CD4-positive, alpha-beta T cell treated with Interleukin-17A for 1 hour (primary cell): ENCODE measurements at places on chromosomes 2 and 18.

DNA sequence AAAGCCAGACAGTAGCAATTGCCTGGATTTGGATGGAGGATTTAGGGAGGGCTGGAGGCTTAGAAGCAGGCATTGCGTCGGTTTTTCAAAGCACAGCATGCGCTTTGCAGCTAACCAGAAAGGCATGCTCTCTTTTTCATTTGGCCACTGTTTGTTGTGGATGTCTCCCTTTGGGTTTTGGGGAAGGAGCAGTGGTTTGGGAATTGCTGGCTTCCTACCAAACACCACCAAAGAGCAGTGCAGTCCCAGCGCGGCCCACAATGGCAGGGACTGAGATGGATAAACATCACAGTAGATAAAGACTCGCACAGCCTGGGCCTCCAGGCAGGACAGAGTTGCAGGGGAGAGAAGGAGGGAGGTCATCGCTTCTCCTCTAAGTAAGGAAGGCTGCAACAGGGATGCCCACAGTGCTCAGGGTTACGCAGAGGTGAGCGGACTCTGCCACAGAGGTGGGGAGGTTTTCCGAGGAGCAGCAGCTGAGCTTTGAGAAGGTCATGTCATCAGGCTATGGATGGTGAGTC is 148.5 kb downstream of the MYT1L start:
- DNase-seq, result no peak

DNA sequence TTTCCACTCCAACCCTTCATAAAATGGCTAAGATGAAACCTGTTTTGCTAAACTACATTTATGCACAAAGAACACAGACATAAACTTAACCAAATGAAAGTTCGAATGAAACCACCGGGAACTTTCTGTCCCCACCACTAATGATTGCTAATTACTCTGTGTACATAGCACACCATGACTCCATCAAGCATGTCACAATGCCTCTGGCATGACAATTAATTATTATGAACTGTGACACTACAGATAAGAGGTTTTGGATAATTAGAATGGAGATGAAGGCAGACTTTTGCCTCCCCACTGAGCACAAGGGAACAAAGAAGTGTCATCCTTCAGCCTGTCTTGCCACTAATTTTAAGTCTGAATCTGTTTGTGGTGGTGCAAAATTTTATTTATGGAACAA is 1.5 kb downstream of the DAPL1 start:
- no peak for DNase-seq

- DNase-seq, result no peak
Measured at GRCh38 chr18:62343316-62343715, 18.2 kb downstream of the TNFRSF11A start.

DNA sequence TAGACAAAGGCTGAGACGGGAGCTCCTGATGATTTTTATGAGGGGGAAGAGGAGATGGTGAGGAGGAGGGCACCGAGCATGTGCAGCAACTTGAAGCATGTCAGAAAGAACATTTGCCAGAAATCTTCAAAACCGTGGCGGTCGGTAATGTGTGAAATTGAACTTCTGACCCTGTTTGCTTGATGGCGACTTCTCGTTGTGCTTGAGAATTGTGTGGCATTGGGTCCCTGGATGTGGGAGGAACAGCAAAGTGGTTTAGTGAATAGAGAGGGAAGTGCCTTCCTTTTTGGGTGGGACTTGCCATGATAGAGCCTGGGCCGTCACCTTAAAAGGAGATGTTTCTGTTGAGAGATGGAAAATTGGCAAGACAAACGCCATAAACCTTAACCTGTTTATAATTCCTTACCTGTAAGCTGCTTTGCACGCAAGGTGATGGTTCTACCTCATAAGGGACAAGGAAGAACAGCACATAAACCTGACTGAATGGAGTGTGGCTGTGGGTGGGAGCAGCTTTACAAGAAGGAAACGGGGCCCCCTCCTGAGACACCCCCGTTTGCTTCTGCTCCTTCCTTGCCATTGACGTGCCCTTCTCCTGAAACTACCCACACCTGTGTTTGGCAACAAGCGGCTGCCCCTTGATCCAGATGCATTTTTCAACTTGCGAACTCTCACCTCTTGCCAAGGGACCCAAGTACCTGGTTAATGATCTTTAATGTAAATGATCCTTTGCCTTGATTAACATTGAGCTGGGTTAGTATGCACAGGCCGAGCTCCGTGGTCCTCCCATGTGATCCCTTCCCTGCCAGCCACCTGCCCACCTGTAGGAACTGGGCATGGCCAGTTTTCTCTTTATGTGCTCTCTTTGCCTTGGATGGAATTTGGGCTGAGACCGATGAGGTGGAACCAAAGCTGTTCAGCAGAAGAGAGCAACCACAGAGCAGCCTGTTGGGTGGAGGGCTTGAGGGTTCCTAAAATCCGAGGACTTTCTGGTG is 153.2 kb downstream of the NEDD4L start:
- DNase-seq, result no peak

DNA sequence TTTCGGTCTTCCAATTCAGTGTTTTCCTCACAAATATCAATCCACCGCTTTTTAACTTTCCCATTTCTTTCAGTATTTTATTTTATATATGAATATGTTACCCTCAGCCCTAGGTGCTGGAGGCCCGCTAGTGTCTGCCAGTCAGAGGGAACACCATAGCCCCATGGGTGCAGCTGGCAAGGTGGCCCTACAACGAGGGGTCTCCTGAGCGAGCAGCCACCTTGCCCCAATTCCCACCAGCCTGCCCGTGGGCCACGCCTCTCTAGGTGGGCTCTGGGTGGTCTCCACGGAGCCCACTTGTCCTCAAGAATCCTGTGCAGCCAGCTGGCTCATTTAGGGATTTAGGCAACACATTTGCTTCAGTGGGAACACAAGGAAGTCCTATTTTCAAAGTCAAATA is 72.5 kb upstream of the RGPD5 start:
- no peak for DNase-seq

GRCh38 chr2:39154944-39155343 is 34.1 kb upstream of the SOS1 start:
- no peak for DNase-seq

DNA sequence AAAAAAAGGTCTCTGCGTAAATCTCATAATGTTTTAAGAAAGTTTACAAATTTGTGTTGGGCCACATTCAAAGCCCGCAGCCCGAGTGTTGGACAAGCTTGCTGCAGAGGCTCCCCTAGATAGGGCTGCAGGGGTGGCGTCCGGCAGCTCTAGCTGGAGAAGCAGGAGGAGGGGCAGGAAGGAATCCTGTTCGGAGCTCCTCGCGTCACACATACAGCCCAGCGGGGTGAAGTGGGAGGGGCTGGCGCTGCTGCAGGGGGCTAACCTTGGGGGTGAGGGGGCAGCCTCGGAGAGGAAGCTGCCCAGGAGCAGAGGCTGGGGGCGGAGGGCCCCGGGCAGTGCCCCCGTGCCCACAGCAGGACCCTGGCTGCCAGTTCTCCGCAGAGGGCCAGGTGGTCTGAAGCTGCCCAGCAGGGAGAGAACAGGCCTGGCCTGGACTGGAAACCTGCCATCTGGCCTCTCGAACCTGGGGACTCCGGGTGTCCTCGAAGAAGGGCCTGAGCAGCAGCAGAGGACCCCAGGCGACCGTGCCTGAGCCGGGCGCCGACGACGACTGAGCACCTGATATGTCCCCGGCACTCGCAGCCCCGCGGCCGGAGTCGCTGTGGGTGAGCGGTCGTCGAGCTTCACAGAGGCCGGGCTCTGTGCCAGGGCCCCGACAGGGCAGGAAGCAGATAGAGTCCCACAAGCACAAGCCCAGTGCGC is 2.6 kb upstream of the GPR35 start:
- DNase-seq, result peak; percentile 59

- DNase-seq, result no peak
Measured at GRCh38 chr18:35905436-35905835, 67.0 kb upstream of the RMP24 start.

GRCh38 chr2:203918839-203919238 is 17.7 kb upstream of the ICOS start:
- DNase-seq, result no peak

GRCh38 chr2:118443596-118443995 is 355.3 kb downstream of the INSIG2 start:
- DNase-seq, result no peak

DNA sequence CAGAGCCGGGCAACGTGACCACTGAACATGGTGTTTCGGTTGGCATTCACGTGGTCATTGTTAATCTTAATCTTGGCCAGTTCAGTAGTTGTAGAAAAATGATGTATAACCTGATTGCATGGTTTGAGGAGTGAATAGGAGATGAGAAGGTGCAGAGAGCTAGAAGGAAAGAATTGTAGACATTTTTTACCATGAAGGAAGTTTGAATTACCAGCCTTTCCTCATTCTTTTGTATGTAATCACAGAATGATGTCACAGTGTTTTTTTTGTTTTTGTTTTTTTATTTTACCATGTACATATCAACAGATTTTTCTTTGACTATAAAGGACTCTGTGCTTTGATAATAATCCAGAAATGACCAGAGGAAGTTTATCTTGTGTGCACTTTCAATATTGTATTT is 126.3 kb downstream of the LTBP1 start:
- no peak for DNase-seq

- DNase-seq, result no peak
Measured at GRCh38 chr2:173353556-173353955, 1.1 kb upstream of the CDCA7 start.
